ENCODE measurements at places on chromosomes 7 and 10.
A peak's percentile ranks its signal among the peaks of the same experiment; 100 is the strongest.

DNA sequence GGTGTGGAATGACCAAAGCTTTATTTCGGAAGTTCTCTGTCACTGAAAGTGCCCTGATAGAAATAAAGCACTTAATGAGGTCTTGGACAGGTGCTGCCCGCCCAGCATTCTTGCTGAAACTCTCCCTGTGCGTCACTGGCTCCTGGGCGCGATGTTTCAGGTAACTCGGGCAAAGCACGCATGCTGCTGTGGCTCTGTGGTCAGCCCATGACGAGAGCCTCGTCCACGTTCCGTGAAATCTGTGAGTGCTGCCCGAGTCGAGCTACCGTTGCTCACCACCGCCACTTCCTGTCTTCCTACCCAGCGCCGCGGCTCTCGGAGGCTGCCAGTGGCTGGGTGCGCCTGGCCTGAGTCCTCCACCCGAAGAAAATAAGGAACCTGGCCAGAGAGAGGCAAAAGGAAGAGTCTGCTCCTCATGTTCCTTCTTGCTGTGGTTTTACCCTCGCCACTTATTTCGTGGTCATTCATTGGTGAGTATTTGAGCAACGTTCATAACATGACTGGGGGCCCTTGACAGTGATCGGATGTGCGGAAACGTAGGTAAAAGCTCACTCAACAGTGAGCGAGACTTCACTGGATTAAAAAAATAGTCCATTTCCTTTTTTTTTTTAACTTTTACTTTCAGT lies 95.5 kb downstream of the MAP3K8 start:
- peak; percentile 81 for DNase-seq

DNA sequence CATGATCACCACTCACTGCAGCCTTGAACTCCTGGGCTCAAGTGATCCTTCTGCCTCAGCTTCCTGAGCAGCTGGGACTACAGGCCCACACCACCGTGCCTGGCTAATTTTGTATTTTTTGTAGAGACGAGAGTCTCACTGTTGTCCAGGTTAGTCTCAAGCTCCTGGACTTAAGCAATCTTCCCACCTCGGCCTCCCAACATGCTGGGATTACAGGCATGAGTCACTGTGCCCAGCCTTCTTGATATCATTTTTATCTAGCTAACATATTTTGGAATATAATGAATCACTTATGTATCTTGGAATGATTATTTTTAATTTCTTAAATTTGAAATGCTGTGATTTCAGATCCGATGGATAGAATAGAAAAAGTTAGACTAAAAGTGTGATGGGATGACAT lies 18.4 kb downstream of the ARL4A start:
- no peak for DNase-seq

- DNase-seq, result no peak
These were observed 297.6 kb upstream of the IGFBP3 start for GRCh38 chr7:46218461-46219200.

DNA sequence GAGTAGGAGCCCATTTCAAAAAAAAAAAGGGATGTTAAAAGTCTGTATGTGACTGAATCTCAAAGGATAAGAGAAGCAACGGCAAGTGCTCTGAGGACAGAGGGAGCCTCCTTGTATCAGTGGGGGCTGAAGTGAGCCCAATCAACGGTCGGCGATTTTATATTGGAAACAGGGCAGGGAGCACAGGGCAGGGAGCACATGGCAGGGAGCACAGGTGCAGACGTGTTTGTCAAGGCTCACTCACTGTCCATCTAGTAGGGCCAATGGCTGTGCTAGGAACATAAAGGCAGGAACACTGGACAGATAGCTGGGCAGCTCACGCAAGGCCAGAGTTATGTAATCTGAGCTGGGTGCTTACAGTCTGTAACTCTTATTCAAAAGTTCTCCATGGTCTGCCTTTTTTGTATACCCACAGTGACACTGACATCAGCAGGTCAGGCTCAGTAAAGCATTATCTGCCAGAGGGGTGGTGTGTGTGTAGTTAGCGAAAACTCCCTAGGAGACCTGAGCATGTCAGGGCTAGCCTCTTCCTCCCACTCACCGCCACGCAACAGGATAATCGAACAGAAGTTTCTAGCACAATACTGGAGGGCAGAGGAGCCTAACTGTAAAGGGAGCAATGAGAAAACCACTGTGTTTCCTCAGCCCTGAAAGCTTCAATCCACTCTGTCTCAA lies 15.4 kb downstream of the AKR1B1 start:
- no peak for DNase-seq

DNA sequence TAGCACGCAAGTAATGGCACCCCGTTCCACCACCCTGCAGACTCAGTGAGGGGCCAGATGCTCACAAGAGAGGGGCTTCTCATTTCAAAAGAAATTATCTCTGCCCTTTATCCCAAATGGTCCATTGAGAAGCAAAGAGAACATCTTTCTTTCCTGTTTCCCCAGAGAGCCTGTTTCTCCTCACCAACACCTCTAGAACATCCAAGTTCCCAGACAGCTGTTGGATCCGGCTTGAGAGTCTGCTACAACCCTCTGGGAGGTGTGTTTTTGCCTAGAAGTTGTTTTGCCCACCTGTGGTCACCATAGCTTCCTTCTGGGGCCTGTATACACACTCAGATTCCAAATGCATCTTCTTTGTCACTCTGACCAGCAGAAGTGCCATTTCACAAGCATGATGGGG lies 637.4 kb downstream of the LRMDA start:
- no peak for DNase-seq

- DNase-seq, result no peak
These were observed 111.0 kb downstream of the EGFR start for GRCh38 chr7:55129541-55130394.

DNA sequence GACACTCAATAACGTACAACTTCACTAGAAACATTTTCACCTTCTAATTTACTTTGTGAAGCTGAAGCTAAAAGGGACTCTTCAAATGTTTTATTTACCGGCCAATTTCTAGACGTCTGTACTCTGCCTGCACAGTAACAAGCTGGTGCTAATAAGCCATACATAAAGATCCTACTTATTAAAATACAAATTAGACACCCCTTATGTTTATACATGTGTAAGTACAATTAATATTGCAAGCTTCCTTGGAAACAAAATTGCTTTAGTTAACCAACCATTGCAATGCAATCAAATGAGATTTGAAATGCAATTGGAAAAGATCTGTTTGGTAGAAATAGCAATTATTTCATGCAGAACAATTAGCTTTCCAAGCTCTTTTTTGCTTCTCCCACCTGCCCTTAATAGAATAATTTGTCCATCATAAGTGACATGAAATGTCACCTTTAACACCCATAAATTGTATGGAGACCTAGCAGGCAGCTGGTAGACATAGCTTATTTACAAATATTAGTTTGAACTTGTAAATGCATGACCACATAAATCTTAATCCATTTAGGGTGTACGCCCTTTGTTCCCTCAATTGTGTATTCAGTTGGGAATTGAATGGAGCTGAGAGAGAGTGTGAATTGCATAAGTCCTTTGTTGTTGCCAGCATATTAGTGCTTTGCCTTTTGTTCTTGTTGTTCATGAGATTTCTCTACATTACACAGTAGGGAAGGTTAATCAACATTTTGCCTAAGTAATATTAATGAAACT lies 277.1 kb downstream of the CACNA2D1 start:
- DNase-seq, result no peak

Measured in effector memory CD8-positive, alpha-beta T cell (primary cell).